ENCODE measurements at places on chromosomes 11 and 22.

DNA sequence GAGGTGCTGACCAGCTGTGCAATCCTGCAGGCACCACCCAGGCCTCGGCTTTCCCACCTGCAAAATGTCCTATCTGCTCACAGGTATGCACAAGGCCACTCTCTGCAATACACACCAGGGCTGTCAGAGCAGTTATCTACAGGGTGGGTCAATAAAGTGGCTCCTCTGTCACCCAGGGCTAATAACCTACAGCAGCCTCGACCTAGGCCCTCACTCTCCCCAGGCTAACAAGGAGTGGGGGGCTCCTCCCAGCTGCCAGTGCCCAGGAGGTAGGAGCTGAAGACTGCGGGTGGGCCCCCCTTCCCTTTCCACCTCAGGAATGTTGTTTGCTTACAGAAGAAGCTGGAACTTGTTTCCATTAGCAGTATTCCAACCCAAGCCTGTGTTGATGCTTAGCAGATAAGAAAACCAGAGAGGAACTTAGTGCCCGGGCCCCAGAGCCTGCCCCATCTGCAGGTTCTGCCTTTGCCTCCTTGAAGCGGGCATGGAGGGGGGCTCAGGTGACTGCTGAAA, 26.8 kb downstream of the MYH9 start:
- no peak for DNase-seq

DNA sequence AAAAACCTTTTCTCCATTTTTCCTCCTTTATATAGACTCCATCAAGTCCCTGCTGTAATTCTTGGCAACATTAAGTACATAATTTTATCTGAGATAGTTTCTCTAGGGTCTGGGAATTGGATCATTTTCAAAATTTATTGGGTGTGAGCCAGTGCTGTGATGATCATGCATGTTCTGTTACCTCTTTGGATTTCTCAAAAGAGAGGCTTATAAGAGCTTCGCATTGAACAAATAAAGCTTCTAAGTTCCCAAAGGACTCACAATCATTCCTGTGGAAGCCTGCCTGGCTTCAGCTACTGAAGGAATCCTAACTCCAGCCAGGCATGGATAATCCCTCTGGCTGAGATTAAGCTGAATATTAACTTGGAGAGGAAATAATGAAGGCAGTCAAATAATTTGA, 208.5 kb downstream of the RAB38 start:
- no peak for DNase-seq

DNA sequence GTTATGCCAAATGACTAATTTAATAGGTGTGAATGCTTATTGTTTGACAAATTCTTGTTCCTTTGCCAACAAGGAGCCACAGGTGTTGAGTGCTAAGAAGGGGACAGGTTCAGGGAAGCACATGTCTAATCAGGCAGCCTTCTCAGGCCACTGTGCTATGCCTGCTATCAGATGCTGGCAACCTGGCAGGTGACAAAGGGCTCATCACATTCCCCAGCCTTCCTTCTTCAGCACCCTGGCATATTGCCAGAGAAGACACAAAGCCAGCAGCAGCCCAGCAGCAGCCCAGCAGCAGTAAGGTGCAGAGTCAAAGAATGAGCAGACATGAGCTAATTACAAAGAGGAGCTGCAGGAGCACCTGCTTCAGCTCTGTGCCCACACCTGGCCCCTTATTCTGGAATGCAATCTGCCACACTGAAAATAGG, 68.2 kb downstream of the GUCY1A2 start:
- DNase-seq, result no peak

GRCh38 chr11:119103793-119104192, 2.1 kb upstream of the DPAGT1 start:
- no peak for DNase-seq

DNA sequence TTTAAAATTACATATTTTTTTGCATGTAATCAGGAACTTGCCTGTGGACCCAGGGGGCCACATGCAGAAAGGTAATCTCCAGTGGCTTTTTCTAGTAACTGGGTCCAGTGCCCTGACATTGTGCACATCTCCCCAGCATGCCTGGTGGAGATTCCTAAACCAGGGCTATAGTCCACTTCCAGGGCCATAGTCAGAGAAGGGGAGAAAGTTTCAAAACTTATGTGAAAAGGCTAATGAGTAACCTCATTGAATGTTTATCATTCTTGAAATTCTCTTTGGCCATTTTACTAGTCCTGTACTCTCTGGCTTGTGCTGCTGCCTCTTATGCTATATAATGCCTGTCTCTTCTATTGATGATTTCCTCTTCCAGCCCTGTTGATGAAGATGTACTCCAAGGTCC, 47.8 kb downstream of the BARX2 start:
- no peak for DNase-seq

- DNase-seq, result no peak
Measured at GRCh38 chr22:37281195-37281594, 1.1 kb upstream of the CYTH4 start.

DNA sequence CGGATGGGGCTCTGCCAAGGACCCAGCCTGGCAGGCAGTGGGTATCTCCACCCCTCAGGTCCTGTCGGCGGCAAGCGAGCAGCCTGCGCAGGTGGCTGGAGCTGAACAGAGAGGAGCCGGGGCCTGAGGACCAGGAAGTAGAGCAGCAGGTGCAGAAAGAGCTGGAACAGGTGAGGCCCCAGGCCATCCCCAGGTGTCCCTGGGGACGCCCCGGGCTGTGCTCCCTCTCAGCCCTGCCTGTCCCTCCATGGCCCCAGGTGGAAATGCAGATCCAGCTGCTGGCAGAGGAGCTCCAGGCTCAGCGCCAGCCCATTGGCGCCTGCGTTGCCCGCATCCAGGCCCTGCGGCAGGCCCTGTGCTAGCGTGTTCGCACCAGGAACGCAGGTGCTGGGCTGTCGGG, 44.0 kb downstream of the PISD start:
- no peak for DNase-seq

- DNase-seq, result peak; percentile 57
Measured at GRCh38 chr11:3989921-3990290, 104.7 kb upstream of the RRM1 start.

- no peak for DNase-seq
Measured at GRCh38 chr11:46901156-46901555, 17.2 kb downstream of the LRP4 start.

Data from common myeloid progenitor, CD34-positive (primary cell).